ENCODE measurements at places on chromosomes 7 and 10.
A peak's percentile ranks its signal among the peaks of the same experiment; 100 is the strongest.

DNA sequence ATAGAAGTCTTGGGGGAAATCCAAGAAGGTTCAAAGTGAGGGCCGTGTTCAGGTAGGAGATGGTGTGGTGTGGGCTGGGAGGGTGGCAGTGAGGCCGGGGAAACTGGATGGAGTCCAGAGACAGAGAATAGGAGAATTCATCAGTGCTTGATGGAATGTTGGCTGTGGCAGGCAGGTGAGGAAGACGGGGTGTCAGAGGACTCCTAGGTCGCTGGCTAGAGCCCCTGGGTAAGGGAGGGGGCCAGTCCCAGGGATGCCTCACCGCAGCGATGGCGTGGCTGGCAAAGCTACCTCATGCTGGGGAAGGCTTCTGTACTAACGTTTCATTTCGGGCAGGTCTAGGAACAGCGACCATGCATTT lies 373.0 kb downstream of the RPS24 start:
- no peak for DNase-seq
- H3K36me3 ChIP-seq: no peaks in the 10 kb centered on the region
- peak overlapping the region; percentile 13 for H3K4me3 ChIP-seq
- peaks cover 3% of the 10 kb centered on the region for H3K27me3 ChIP-seq
- H3K4me1 ChIP-seq: peaks cover 5% of the 10 kb centered on the region

DNA sequence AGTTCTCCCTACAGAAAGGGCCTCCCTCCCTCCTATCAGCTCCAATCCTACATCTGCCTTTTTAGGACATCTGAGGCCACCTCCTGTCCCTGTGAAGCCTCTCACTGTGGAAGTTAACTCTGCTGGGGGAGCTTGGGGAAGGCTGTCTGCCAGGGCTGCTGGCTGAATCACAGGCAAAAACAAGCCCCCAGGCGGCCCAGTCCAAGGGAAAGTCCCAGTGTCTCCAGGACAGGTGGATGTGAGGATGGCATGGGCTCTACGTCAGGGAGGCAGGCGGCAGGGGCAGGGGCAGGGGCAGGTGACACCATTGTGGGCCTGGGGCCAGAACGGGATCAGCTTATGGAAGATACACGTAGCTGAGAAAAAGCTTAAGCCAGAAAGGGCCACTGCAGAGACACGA lies 240.2 kb downstream of the MAD1L1 start:
- no peak for DNase-seq
- no peaks in the 10 kb centered on the region for H3K27me3 ChIP-seq
- no peaks in the 10 kb centered on the region for H3K36me3 ChIP-seq
- H3K27ac ChIP-seq: no peak overlapping the region

DNA sequence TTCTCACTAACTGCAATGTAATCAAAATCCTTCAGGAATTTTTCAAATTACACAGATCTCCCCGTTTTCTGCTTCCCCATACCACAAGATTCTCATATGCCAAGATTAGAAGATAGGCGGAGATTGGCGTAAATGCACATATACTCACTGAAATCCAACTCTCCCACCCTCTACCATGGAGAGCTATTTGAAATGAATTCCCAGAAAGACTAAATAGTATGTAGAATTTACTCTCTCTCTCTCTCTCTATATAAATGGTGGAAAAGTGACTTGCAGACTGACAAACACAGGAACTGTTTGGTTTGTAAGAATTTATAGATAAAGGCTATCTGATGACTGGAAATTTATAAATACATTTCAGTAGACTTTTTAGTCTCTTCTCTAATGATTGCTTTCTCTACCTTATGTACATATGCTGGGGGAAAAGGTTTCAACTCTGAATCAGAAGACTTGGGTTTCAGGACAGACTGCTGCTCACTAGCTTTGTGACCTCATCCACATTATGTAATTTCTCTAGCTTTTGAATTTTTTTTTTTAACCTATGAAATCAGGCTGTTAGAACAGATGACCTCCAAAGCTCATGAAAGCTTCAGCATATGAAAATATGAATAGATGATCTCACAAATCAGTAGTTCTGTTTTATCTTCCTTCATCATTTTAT lies 67.8 kb upstream of the CSTF2T start:
- H3K4me1 ChIP-seq: no peaks in the 10 kb centered on the region
- no peak for DNase-seq
- no peak overlapping the region for H3K4me3 ChIP-seq
- no peaks in the 10 kb centered on the region for H3K27me3 ChIP-seq
- H3K27ac ChIP-seq: no peak overlapping the region
- H3K36me3 ChIP-seq: no peaks in the 10 kb centered on the region

- no peak for DNase-seq
- H3K4me3 ChIP-seq: no peak overlapping the region
- H3K36me3 ChIP-seq: no peaks in the 10 kb centered on the region
- H3K27me3 ChIP-seq: peaks cover 22% of the 10 kb centered on the region
Observed at GRCh38 chr7:29197916-29198315, 3.3 kb downstream of the CHN2 start.

DNA sequence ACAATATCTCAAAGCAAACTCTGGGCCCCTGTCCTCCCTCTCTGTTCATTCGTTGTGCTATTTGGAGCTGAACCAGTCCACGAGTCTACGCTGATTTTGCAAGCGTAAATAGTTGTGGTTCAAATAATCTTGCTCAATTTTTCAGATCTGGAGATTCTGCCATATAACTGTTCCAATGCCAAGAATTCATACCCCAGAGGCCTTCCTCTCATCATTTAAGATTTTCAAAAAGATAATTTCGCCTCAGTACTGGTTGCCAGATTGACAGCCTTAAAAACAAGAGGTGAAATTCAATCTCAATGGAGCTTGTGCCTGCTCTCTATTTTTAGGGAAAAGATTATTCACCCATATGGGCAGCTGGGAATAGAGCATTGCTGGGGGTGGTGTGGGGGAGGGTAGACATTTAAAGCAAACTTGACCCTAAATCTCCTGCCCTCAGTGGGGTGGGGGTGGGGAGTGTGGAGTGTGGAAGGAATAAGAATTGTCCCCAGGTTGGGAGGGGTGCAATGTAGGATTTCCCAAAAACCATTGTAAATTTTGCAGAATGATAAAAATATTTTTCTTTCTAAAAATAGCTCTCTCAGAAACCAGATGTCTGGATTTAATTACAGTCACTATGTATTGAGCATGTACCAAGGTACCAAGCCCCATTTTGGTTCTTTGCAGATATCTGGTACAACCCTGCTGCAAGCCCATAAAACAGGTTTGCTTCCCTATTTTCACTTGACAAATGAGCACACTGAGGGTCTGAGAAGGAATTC lies 104.7 kb upstream of the EEPD1 start:
- no peaks in the 10 kb centered on the region for H3K36me3 ChIP-seq
- H3K4me3 ChIP-seq: no peak overlapping the region
- DNase-seq: no peak
- no peak overlapping the region for H3K27ac ChIP-seq
- H3K4me1 ChIP-seq: no peaks in the 10 kb centered on the region

GRCh38 chr10:32166365-32166764 lies 110.1 kb upstream of the KIF5B start:
- no peak overlapping the region for H3K4me3 ChIP-seq
- no peak overlapping the region for H3K27ac ChIP-seq
- H3K36me3 ChIP-seq: no peaks in the 10 kb centered on the region
- H3K27me3 ChIP-seq: no peaks in the 10 kb centered on the region
- no peaks in the 10 kb centered on the region for H3K4me1 ChIP-seq
- no peak for DNase-seq

- no peaks in the 10 kb centered on the region for H3K4me1 ChIP-seq
- DNase-seq: no peak
- no peak overlapping the region for H3K4me3 ChIP-seq
- no peaks in the 10 kb centered on the region for H3K36me3 ChIP-seq
- H3K27ac ChIP-seq: no peak overlapping the region
Observed at GRCh38 chr7:106485919-106486318, 175.0 kb downstream of the CCDC71L start.

DNA sequence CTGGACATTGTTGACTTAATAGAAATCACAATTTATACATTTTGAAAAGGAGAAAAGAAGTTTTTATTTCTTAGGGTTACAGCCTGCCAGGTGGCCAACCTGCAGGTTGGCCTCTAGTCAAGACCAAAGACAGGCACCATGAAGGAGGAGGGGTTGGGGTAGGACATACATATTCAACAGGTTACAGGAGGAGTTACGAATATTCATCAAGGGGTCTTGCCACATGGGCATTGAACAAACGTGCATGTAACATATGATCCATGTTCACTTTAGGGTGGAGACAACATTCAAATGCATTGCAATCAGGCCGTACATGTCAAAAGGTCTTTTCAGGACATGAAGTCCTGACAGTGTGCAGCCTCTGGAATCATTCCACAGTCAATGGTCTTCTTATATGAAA lies 246.2 kb upstream of the AKR1E2 start:
- no peak for DNase-seq
- H3K27ac ChIP-seq: no peak overlapping the region
- H3K4me1 ChIP-seq: no peaks in the 10 kb centered on the region
- peaks cover 2% of the 10 kb centered on the region for H3K27me3 ChIP-seq

GRCh38 chr7:77975672-77976480 lies 177.3 kb downstream of the PHTF2 start:
- no peaks in the 10 kb centered on the region for H3K36me3 ChIP-seq
- no peaks in the 10 kb centered on the region for H3K4me1 ChIP-seq

DNA sequence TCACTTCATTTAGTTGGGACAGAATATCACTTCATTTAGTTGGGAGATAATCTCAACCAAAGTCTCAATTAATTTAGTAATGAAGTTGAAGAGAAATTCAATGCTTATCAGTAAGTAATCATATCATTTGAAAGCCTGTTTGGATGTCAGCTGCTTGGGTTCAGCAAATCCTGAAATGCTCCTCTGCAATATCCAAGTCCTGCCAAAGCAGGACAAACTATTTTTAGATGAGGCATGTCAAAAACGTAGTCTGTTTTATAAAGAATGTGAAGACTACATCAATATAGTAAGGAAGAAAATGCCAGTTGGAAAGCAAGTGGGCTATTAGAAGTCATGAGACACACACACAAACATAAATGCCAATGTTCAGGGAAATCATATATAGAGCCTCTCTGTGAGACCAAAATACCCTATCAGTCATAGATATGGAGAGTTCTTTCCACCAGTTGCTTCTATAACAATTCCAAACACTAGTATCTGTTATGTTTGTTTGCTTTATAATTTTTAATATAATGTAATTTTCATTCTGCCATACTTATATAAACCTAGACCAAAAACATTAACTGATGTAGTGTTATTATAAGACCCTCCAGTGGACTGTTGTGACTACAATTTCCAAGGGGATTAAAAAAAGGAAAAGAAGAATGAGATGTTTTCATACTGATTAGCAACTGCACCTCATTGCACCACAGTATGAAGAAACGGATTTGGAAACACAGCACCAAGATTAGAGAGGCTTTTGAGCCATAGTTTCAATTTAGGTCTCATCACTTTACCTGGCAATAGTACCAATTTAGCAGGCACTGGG lies 160.7 kb downstream of the LRRTM3 start:
- H3K27ac ChIP-seq: no peak overlapping the region
- H3K27me3 ChIP-seq: no peaks in the 10 kb centered on the region

DNA sequence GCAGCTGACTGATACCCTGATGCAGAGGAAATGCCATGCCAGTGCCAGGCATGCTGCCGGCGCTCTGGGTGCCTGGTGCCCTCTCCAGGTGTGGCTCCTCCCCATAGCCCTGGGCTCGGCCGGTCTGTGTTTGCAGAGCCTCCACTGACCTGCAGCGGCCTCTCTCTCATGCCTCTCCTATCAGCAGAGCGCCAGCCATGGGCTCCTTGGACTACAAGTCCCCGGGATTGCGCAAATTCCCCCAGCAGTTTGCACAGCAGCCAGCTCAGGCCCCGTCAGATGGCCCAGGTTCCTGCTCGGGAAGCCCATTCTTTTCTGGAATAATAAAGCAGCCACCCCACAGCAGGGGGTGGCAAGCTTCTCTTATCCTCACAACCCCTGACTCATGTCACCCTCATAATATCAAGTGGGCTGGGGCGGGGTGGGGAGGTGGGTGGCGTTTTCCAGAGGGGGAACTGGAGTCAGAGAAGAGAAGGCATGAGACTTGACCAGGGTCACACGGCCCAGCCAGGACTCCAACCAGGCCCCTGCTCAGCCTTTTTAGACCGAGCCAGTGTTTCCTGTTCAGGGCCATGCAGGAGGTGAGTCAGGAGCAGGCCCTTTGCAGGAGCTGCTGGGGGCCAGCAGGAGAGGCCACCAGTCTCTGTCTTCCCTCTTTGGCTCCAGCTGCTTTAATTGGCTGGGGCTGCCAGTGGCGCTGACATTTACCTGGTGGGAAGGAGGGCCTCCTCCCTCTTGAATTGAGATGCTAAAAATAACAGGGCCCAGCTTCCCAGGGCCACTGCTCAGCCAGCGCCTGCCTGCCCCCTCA lies 58.6 kb downstream of the ZMIZ1 start:
- H3K4me3 ChIP-seq: no peak overlapping the region
- H3K27me3 ChIP-seq: no peaks in the 10 kb centered on the region
- H3K4me1 ChIP-seq: peaks cover 3% of the 10 kb centered on the region
- H3K27ac ChIP-seq: no peak overlapping the region

GRCh38 chr10:58372607-58373441 lies 12.4 kb upstream of the TFAM start:
- H3K27me3 ChIP-seq: no peaks in the 10 kb centered on the region
- H3K36me3 ChIP-seq: peaks cover 5% of the 10 kb centered on the region
- no peak for DNase-seq
- no peaks in the 10 kb centered on the region for H3K4me1 ChIP-seq
- no peak overlapping the region for H3K4me3 ChIP-seq
- no peak overlapping the region for H3K27ac ChIP-seq

GRCh38 chr10:6617309-6618076 lies 37.4 kb upstream of the PRKCQ start:
- H3K4me1 ChIP-seq: peaks cover 2% of the 10 kb centered on the region
- no peak overlapping the region for H3K27ac ChIP-seq
- peaks cover 12% of the 10 kb centered on the region for H3K36me3 ChIP-seq
- H3K27me3 ChIP-seq: no peaks in the 10 kb centered on the region

DNA sequence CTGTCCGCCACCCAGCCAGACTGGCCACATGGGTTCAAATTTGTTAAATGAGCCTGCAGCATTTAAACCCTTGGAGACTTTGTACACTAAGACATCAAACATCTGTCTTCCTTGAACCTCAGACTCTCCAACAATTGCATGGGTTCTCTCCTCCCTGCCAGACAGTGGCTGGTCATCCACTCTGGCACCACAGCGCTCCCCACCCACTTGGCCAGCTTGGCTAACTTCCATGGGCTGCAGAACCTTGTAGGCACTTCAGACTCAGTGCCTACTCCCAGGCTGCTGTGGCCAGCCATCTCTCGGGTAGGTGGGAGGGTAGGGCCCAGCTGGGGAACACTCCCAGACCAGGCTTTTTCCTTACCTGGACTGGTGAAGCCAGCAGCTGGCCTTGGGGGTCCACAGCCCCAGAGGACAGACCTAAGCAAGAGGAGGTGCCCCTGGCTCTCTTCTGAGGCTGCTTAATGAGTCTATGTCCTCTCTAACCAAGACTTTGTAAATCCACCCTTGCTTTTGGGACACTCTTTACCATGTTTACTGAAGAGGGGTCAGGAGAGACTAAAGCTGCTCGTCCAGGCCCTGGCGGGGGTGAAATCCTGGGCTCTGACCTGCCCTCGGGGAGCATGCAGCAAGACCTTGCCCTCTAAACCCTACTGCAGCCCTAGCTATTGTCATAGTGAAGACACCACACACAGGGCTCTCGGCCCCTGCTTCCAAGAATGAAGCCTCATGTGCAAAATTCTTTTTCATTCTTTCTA lies 82.7 kb downstream of the ARHGAP22 start:
- H3K4me3 ChIP-seq: no peak overlapping the region
- H3K36me3 ChIP-seq: no peaks in the 10 kb centered on the region
- H3K4me1 ChIP-seq: no peaks in the 10 kb centered on the region

Data from CD4-positive, CD25-positive, alpha-beta regulatory T cell (primary cell).